ENCODE measurements at places on chromosomes 3 and 15.

DNA sequence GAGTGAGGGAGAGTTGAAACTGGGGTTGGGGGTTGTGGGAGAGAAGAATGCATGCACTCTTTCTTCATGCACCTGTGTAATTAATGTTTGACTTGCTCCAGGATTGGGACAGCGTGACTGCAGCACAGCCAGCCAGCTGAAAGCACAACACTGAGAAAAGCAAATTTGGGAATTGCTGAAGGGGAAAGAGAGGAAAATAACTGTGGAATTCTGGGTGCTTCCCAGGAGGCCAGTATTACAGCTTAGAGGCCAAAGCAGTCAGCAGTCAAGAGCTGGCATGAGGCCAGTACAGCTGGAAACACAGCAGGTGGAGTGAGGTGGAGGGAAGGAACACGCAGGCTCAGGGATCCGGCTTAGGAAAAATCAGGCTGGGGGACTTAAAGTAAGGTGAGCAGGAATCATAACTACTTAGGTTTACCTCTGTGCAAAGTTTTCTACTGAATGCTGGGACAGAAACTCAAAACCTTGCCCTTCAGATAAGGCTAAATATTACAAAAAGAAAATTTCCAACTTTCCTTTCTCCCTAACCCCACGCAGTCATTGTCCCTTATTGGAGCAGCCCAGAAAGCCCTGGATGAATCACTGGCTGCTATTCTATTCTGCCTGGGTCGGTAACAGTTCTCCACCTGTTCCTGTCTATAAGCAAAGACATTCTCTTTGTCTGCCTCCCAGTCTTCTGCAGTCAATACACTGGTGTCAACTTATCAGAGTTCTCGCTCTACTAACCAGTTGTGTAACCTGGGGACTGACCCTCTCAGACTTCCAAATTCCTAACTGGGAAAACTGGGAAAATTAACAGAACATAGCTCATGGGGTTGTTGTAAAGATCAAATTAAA lies 167.2 kb downstream of the MAGI1 start:
- no peak for DNase-seq

- no peak for DNase-seq
These were observed 6.8 kb downstream of the PRRT3 start for GRCh38 chr3:9945358-9945757.

DNA sequence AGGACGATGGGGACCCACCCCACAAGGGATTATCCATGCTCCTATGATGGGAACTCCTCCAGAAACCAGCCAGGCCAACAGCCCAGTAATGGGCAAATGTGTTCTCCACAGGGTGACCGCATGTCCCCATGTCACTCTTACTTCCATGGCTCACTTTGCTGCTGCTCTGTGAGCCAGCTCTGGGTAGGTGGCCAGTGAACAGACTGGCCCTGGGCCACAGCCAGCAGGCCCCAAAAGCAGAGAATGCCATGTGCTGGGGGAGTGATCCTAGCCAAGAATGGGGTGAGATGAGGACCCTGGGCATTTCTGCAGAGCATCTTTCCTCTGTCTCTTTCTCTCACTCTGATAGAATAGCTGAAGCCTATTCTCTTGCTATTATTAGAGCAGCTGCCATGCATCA lies 391.4 kb downstream of the LRTM1 start:
- DNase-seq = no peak

DNA sequence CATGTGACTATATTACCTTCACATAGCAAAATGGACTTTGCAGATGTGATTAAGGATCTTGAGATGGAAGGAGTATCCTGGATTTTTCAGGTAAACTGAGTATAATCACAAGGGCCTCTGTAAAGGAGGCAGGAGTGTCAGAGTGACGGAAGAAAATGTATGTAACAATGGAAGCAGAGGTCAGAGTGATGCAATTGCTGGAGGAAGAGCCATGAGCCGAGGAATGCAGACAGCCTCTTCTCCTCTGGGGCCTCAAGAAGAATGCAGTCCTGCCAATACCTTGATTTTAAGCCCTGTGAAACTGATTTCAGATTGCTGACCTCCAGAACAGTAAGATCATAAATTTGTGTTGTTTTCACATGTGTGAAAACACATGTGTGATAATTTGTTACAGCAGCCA lies 15.1 kb downstream of the HEMK1 start:
- DNase-seq = no peak

GRCh38 chr3:10729439-10729838 lies 86.6 kb upstream of the SLC6A11 start:
- no peak for DNase-seq

- no peak for DNase-seq
These were observed 1.1 kb downstream of the KIF15 start for GRCh38 chr3:44762690-44763089.

DNA sequence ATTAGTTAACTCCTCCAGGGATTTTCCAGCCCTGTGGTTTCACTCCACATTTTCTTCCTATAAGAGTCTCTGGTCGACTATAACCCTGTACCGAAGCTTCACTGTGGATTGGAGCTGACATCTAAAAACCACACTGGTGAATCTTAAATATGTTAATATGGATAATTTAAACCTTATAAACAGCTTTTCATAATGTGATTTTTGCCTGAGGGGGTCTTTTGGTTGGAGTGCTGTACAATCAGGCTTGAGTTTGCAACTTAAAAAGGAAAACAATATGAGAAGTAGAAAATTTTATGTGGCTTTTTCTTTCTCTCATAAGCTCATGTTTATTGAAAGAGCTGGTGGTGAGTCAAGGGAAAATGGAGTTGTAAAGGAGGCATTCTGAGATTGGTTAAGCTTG lies 313.7 kb downstream of the VPS13C start:
- DNase-seq = no peak

DNA sequence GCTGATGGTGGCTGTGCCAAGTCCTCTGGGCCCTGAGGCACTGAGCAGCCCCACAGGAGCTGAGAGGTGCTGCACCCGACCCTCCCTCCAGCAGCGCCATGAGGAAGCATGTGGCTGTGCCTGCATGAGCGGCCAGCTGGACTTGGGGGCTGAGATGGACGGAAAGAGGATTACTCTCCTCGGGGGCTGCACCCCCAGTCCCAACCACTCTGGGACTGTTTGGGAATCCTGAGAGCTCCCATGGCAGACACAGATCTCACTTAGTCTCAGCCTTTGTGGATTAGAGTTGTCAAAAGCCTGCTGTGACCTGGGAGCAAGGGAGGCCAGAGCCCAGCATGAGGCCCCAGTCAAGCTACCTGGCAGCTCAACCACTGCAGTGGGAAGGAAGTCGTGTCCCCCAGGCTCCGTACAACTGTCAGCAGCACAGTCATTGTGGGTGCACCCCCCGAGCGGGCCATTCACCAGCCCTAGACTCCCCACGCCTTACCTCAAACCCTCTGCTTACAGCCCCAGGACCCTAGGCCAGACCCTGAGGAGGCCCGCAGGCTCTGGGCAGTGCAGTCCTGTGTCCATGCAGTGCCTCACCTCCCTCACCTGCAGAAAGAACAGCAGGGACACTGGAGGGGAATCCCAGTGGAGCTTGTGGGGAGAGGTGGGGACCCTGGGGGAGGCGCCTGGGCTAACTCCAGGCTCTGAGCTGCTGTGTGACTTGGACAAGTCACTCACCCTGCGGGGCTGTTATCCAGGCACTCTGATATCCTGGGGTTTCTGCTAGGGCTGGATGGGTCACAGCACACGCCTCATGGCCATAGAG lies 17.1 kb downstream of the PRR23E start:
- no peak for DNase-seq

GRCh38 chr3:102207151-102207571 lies 227.7 kb upstream of the ZPLD1 start:
- DNase-seq = no peak

DNA sequence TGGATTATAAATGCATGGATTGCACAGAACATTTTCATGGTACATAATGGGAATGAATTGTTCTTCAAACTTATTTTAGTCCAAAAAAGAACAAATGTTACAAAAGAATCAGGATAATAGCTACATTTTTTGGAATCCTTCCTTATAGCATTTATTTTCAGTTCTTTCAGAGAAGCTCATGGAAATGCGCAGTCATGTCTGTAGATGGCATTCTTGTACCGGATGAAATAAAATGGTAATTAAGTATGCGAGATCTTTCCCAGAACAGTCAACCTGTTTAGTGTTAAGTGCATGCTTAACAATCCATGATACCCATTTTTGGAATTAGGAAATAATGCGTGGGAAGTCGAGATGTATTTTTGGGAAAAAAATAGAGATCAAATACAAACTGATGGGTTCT lies 38.2 kb upstream of the GOLGA8B start:
- DNase-seq = no peak

DNA sequence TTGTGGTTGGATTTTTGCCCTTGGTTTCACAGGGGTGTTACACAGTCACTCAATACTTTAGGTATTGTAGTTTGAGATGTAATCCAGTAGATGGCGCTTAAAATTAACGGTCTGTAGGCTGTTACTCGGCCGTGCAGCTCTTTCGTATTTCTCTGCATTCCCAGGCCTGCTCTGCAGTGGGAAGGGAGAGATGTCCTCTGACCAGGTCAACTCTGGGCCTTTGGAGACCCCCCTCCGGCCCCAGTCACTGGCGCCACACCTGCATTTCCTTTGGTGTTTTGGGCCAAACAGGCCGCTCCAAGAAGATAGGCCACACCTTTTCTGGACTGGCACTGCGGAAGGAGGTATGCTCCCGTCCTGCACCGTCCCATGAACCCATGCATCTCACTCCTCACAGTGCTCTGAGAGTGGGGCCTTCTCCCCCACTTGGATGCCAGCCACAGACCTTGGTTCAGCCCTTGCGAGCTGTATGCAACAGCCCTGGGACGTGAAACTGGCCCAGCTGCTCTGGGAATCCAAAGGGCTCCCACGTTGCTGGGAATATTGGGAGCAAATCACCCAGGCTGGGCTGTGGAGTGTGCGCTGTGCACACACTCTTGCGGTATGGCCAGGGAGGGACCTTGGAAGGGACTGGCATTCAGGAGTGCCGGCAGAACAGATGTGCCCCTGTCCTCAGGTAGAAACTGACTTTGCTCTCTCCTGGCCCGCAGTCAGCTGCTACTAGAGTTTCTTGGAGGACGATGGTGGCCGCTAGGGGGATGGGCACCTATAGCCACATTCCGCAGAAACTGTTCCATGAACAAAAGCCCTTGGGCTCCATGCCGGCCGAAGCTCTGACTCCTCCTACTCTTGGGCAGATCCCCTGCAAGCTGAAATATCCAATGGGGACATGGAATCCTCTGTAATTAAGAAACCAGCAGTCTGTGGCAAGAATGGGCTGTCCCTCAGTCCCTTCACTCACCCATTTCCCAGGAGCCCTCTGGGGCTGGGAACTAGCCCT lies 410.5 kb upstream of the CADM2 start:
- no peak for DNase-seq

DNA sequence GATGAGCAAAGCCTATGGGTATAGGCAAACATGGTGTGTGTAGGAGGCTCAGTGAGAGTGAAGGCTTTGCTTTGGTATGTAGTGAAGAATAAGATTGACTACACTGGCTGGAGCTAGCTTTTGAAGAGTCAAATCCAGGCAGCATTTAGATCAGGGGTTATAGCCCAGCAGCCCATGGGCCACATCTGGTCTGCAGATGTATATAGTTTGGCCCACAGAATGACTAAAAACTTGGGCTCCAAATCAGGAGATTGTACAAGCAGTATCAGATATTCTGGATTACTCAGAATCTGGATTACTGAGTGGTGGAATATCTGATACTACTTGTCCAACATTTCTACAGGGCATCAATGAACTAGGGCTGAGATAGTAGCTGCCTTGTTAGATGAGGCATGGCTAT lies 92.9 kb upstream of the FGF7 start:
- DNase-seq = no peak

GRCh38 chr3:167901138-167901537 lies 165.6 kb downstream of the SERPINI1 start:
- no peak for DNase-seq

- no peak for DNase-seq
These were observed 437.0 kb upstream of the PPP2R3A start for GRCh38 chr3:135528413-135529015.

GRCh38 chr15:73069109-73069508 lies 16.8 kb downstream of the NEO1 start:
- no peak for DNase-seq

DNA sequence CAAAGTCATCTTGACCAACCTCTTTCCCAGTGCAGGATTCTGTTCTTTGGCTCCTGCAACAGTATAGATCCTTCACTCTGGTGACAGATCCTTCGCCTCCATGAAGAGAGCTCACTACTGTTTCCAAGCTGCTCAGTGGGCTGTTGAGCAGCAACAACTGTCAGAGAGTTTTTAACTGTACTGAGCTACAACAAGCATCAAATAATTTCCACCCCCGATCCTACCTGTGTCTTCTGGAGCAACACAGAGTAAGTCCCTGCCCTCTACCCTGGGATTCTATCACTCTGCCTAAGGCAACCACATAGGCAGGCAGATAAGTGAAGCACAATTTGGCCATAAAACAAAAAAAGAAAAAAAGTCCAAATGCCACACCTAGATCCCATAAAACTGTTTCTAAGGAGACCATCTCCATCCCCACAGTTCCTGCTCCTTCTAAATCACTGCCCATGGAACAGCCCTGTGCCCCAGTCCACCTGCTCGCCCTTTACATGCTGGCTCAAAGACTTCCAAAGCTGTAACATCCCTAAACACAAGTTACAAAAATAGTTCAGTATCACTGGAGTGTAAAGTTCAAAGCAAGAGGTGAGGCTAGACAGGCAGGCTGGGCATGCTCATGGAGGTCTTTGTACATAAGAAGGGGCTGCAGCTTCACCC lies 37.8 kb upstream of the ANPEP start:
- no peak for DNase-seq

GRCh38 chr3:162973428-162973917 lies 1476.9 kb downstream of the OTOL1 start:
- no peak for DNase-seq

GRCh38 chr3:58608648-58609047 lies 31.5 kb upstream of the FAM107A start:
- no peak for DNase-seq

- no peak for DNase-seq
These were observed 162.4 kb upstream of the CGNL1 start for GRCh38 chr15:57213862-57214261.

GRCh38 chr15:98228846-98229245 lies 268.3 kb downstream of the ARRDC4 start:
- DNase-seq = no peak

DNA sequence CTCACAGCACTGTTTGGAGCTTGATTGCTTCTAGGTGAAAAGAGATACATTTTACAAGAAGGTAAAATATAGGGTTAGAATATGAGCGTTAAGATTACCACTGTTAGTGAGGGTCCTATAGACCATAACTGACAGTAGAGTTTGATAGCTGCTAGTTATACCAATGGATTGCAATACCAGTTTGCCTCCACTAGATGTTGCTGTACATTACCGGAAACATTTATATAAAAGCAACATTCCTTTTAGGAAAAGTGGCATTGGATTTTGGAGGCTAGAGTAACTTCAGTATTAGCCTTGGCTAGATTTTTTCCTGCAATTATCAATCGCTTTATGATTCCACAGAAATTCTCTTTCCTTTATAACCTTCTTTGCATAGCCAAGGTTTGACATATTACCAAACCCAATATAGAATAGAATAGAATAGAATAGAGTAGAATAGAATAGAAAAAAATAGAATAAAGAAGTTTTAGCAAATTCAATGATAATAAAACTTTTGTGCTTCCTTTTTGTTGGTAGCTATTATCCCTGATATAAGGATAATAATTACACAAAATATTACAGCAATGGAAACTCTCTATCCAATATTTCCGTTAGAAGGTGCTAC lies 1093.6 kb upstream of the ALCAM start:
- DNase-seq = no peak

GRCh38 chr3:132867956-132868355 lies 145.7 kb upstream of the NPHP3 start:
- DNase-seq = no peak
